Stimulated activated effector memory CD8-positive, alpha-beta T cell treated with anti-CD3 and anti-CD28 coated beads, Interleukin-12 subunit alpha, Interleukin-12 subunit beta, amount 100 ng/mL, for 72 hours (primary cell): ENCODE measurements at places on chromosomes 13 and 19.

- DNase-seq = no peak
These were observed 401 bp upstream of the ZNF765 start for GRCh38 chr19:53394522-53394973.

- peak; percentile 63 for DNase-seq
These were observed 14.5 kb upstream of the ICAM3 start for GRCh38 chr19:10353793-10354391.

DNA sequence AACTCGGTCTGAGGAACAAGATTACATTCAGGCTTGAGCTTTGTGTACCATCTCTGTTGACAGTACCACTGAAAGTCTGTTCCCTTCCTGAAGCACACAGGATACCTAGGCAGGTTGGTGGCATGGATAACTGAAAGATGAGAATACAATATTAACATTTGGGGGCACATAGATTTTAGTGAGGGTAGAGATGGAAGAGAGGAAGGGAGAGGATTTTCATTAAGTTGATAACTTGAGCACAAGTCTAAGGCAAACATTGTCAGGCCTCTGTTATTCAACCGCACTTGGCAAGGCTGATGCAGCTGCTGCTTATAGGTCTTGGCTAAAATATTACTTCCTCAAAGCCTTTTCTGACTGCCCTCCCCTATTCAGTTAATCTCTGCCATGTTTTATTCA is 10.9 kb downstream of the MIR17HG start:
- DNase-seq = no peak

- DNase-seq = no peak
These were observed 35.3 kb upstream of the NPAS1 start for GRCh38 chr19:46984077-46985010.
